Chondrocyte (in vitro differentiated cells): ENCODE measurements at places on chromosomes 7 and 10. TPM values are rescaled to one million over a fixed set of nuclear protein-coding genes. Genes with fewer than 3 reads are reported as not detected.

Gene LRRC18
- not detected in 3 replicates for total RNA-seq

Gene IFIT1
- total RNA-seq: 2.0 to 4.4 TPM (median 2.0 TPM) in 3 replicates

Gene OR6V1
- total RNA-seq: not detected in 3 replicates

Gene GNGT1
- total RNA-seq: not detected in 3 replicates

Gene NKX2-3
- not detected in 3 replicates for total RNA-seq

Gene MEOX2
- total RNA-seq: 8.4 to 20.0 TPM (median 8.9 TPM) in 3 replicates

DNA sequence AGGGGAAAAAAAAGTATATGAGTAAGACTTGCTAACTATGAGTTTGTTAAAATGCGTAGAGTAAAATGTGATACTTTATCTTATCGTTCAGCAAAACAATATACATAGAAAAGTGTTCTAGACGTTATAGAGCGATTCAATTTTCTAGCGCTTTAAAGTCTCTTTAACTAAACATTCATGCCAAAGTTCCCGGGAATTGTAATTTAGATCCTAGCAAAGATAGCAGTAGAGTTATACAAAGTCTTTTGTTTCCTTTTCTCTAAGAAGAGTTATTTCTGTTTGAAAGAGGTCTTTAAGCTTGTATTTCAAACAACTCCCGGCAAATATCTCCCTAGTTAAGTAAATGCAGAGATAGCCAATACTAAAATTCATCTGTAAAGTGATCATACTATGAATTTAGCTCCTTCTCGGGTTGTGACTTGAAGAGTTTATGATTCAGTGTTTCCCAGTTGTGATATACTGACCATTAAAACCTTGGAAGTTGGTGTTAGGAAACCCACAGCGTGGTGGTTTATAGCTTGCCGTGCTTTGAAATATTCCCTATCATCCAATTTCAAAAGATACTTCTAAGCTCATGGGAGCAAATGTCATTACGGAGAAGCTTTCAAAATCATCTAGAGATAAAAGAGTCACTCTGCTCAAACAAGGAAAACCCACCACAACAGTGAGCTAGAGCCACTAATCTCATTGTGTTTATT lies 171.7 kb downstream of the CSTF2T start:
- H3K4me1 ChIP-seq: peaks cover 14% of the 10 kb centered on the region
- no peaks in the 10 kb centered on the region for H3K27me3 ChIP-seq
- no peak overlapping the region for H3K27ac ChIP-seq

DNA sequence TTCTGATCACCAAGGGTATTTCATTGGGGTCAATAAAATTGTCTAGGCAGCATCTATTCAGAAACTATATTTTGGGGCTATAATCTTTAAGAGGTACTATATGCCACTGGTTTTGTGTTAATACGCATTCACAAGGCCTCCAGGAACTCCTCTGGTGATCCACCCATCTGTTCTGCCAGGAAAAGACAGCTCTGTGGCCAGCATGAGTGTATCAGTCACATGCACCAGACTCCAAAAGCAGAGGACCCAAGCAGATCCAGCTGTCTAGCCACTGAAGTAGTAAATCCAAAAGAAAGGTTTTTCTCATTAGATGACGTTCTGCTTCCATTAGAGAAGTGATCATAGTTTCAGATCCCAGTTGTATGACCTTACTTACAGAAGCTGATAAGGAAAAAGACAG lies 199.6 kb upstream of the CELF2 start:
- no peak overlapping the region for H3K4me3 ChIP-seq
- H3K27me3 ChIP-seq: no peaks in the 10 kb centered on the region
- no peak for DNase-seq
- H3K36me3 ChIP-seq: no peaks in the 10 kb centered on the region

DNA sequence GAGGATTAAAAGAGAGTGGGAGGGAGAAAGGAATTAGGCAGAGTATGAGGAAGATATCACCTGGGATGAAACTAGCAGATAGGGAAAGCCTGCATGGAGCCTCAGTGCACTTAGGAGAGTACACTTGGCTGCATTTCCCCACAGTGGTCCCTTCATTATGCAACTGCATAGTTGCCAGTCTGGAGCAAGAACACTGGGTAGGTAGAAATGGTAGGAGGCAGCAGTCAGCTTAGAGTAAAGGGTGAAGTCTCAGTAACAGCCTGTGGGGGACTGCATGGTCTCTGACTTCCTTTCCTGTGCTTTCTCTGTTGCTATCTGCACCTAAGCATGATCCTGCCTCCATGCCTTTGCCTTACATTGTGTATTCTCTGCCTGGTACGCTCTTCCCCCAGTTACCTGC lies 14.0 kb upstream of the PCGF5 start:
- no peak overlapping the region for H3K4me3 ChIP-seq
- no peak overlapping the region for H3K27ac ChIP-seq
- peaks cover 5% of the 10 kb centered on the region for H3K4me1 ChIP-seq
- no peaks in the 10 kb centered on the region for H3K27me3 ChIP-seq
- H3K36me3 ChIP-seq: no peaks in the 10 kb centered on the region

DNA sequence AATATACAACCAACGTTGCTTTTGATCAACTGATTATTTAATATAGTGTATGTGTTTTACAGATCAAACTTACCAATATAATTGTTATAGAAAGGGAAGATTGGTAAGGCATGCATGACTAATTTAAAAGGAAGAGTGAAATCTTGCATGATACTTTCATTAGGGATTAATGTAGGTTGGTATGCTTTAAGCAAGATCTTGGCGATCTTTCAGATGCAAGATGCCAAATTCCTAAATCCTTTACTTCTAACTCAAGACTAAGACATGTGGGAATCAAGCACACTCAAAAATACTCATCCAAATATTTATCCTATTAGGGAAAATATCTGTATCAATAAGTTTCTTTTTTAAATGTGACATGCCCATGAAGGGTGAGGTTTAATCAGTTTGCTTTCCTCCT lies 321.4 kb upstream of the MEOX2 start:
- no peak for DNase-seq
- H3K4me3 ChIP-seq: no peak overlapping the region
- H3K27ac ChIP-seq: no peak overlapping the region
- H3K36me3 ChIP-seq: no peaks in the 10 kb centered on the region
- no peaks in the 10 kb centered on the region for H3K27me3 ChIP-seq

GRCh38 chr7:36985866-36986400 lies 261.6 kb upstream of the AOAH start:
- peaks cover 34% of the 10 kb centered on the region for H3K27me3 ChIP-seq
- no peak for DNase-seq
- H3K4me3 ChIP-seq: no peak overlapping the region
- no peaks in the 10 kb centered on the region for H3K36me3 ChIP-seq
- H3K27ac ChIP-seq: no peak overlapping the region

DNA sequence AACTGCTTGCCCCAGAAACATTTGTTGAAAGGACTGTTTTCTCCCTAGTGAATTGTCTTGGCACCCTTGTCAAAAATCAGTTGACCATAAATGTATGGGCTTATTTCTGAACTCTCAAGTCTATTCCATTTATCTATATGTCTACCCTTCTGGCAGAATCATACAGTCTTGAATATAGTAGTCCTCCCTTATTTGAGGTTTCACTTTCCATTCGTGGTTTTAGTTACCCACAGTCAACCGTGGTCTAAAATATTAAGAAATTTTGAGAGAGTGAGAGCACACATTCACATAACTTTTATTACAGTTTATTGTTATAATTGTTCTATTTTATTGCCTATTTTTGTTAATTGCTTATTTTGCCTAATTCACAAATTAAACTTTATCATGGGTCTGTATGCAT lies 17.4 kb upstream of the CEP41 start:
- no peaks in the 10 kb centered on the region for H3K27me3 ChIP-seq
- no peak overlapping the region for H3K27ac ChIP-seq
- no peak for DNase-seq

DNA sequence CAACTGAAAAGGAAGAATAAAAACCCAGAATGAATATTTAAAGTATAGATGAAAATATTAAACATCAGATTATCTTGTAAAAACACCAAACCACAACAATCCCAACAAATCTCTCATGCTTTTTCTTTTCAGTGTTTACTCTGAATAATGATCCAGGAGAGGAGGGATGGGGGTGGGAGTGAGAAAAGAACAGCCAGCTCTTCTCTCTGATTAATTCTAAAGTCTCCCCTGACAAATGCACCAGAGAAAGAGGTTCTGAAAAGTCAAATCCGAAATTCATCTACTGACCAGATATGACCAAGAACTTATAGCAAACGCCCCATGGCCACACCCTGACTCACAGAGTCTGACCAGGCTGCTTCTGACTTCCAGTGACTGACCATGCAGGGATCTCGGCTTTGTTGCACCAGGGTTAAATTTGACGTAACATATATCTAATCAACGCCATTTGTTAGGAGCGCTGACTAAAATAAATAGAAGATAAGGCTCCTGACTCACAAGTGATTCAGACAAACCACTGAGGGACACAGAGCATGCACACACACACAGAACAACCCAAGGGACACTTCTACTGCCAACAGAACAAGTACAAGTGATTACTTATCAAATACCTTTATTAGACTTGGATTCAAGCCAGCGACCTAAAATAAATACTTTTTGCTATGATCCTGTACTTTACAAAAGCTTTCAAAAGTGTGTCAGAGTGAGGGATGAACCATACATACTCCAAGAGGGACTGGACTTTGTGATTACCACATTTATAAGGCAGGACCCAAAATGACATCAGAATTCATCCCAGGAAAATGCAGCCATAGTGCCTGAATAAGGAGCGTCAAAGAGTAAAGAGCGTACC lies 9.3 kb upstream of the SPOCK2 start:
- H3K27me3 ChIP-seq: no peaks in the 10 kb centered on the region
- no peak for DNase-seq
- peak overlapping the region; percentile 24 for H3K27ac ChIP-seq

- H3K27ac ChIP-seq: no peak overlapping the region
- no peaks in the 10 kb centered on the region for H3K36me3 ChIP-seq
- H3K27me3 ChIP-seq: peaks cover 1% of the 10 kb centered on the region
- no peak for DNase-seq
- no peak overlapping the region for H3K4me3 ChIP-seq
These were observed 243.7 kb upstream of the PHYHIPL start for GRCh38 chr10:58932577-58933314.

- no peak for DNase-seq
- no peak overlapping the region for H3K27ac ChIP-seq
- H3K4me1 ChIP-seq: peaks cover 14% of the 10 kb centered on the region
- no peak overlapping the region for H3K4me3 ChIP-seq
- H3K36me3 ChIP-seq: no peaks in the 10 kb centered on the region
These were observed 637.7 kb downstream of the PARD3 start for GRCh38 chr10:34177445-34177844.
